Chondrocyte (in vitro differentiated cells): ENCODE measurements at places on chromosomes 2 and 18. TPM values are rescaled to one million over a fixed set of nuclear protein-coding genes. Genes with fewer than 3 reads are reported as not detected.

The DNAH7 gene
- total RNA-seq, result 0.03 to 0.70 TPM (median 0.20 TPM) in 3 replicates

The TYMS gene
- 24.7 to 49.5 TPM (median 25.1 TPM) in 3 replicates for total RNA-seq

GRCh38 chr2:14401873-14402272 is 230.6 kb upstream of the LRATD1 start:
- no peak for DNase-seq

- DNase-seq, result no peak
Measured at GRCh38 chr18:60981682-60982328, 351.4 kb upstream of the CDH20 start.

DNA sequence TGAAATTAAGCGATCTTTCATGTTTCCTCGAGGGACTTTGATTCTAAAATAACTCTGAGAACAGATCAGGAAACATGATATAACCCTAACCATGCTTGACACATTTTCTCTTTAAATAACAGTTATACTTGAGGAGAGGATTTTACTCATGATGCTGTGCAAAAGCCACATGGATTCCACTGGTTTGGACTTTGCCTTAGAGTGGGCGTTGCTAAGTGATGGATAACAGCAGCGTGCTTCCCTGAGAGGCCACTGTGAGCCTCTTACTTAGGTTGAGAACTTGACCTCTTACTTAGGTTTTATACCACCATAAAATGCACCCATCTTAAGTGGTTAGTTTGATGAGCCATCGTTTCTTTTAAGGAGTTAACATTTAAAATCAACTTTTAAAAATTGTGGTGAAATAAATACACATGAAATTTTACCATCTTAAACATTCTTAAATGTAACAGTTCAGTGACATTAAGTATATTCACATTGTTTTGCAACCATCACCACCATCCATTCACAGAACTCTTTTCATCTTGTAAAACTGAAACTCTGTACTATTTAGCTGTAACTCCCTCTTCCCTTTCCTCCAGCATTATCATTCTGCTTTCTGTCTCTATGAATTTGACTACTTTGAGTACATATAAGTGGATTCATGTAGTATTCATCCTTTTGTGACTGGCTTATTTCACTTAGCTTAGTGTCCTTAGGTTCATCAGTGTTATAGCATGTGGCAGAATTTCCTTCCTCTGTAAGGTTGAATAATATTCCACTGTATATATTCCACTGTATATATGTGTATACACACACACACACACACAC is 22.6 kb downstream of the ANXA4 start:
- DNase-seq, result no peak

GRCh38 chr2:178070824-178071223 is 1.8 kb downstream of the PDE11A start:
- no peak for DNase-seq

GRCh38 chr2:107592280-107592624 is 234.4 kb upstream of the RGPD4 start:
- no peak for DNase-seq

DNA sequence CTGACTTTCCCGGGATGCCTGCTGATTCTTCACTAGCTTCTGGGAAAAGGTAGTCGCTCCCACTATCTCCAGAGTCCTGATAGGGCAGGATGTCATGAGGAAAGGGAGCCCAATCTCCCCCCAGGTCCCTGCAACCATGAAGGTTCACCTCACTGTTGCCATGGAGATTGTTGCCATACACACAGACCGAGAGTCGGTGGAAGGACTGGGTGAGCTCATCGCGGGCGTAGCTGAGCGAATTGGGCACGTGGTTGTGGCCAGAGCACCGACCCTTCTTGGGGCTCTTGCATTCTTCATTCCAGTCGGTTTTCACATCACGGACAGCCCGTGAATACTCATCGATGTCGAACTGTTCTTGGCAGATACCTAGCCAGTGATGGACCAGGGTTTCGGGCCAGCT is 97.4 kb downstream of the MEP1B start:
- DNase-seq, result no peak

DNA sequence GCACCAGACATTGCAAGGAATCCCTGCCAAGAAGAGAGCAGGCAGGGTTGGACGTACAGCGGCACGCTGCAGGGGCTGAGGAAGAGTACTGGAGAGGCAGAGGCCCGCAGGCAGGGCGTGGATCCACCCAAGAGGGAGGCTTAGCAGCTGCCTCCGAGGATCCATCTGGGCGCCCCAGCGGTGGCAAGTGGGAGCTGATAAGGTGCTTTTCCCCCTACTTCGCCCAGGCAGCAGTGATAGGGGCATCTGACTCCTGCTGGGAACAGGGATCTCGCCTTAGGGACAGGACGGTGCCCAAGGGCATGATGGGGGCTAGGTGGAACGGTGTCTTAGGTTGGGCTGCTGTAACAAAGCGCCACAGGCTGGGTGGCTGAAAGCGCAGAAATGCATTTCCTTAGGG is 67.4 kb upstream of the HS6ST1 start:
- peak; percentile 69 for DNase-seq
